ENCODE measurements at places on chromosomes 7 and 10. TPM values are rescaled to one million over a fixed set of nuclear protein-coding genes. Genes with fewer than 3 reads are reported as not detected.
A peak's percentile ranks its signal among the peaks of the same experiment; 100 is the strongest.

GRCh38 chr10:22503315-22504088 lies 158.2 kb downstream of the SPAG6 start:
- no peak overlapping the region for H3K27ac ChIP-seq
- peaks cover 12% of the 10 kb centered on the region for H3K4me1 ChIP-seq
- peaks cover 16% of the 10 kb centered on the region for H3K27me3 ChIP-seq

GRCh38 chr7:135109976-135110375 lies 37.9 kb upstream of the TMEM140 start:
- no peaks in the 10 kb centered on the region for H3K4me1 ChIP-seq

GRCh38 chr7:32275216-32276009 lies 205.2 kb upstream of the PDE1C start:
- no peaks in the 10 kb centered on the region for H3K36me3 ChIP-seq
- H3K4me3 ChIP-seq: no peak overlapping the region
- H3K4me1 ChIP-seq: peaks cover 5% of the 10 kb centered on the region

DNA sequence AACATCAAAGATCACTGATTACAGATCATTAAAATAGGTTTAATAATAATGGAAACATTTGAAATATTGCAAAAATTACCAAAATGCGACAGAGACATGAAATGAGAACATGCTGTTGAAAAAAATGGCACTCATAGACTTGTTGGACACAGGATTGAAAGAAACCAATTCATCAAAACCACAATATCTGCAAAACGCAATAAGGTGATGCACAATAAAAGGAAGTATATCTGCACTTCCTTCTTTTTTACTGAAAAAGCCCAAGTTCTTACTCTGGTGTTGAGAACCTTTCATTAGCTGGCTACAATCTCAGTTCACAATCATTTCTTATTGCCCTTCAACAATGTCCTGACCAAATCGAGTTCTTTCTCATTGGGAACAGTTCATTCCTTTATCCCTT lies 28.7 kb downstream of the TMEM106B start:
- no peaks in the 10 kb centered on the region for H3K27me3 ChIP-seq
- no peak overlapping the region for H3K27ac ChIP-seq
- peaks cover 32% of the 10 kb centered on the region for H3K36me3 ChIP-seq
- no peak overlapping the region for H3K4me3 ChIP-seq
- H3K4me1 ChIP-seq: peaks cover 13% of the 10 kb centered on the region

- H3K27ac ChIP-seq: no peak overlapping the region
- DNase-seq: no peak
- H3K4me3 ChIP-seq: no peak overlapping the region
- no peaks in the 10 kb centered on the region for H3K4me1 ChIP-seq
- no peaks in the 10 kb centered on the region for H3K36me3 ChIP-seq
- no peaks in the 10 kb centered on the region for H3K27me3 ChIP-seq
These were observed 89.1 kb upstream of the TRIM24 start for GRCh38 chr7:138370956-138371355.

TMEM176B gene
- not detected for total RNA-seq

ZP3 gene
- total RNA-seq: 12.2 TPM

PNLIPRP3 gene
- total RNA-seq: not detected

ANXA8 gene
- total RNA-seq: not detected

CTAGE15 gene
- total RNA-seq: 0.36 TPM

DNA sequence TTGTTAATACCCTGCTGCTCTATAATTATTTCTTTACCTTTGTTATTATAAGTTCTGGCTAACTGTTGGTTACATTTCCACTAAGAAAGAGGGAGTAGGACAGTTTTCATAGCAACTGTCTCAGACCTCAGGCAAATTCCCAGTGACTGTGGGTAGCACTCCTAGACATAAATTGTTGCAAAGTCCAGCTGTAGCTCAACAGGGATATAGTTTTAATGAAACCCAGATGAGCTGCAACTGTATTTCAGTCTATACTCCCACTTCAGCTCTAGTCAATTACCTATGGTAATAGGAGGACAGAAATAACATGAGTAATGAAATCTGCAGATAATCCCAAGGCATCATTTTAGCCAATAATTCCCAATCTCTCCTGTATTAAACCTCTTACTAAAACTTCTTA lies 103.0 kb upstream of the SEMA3A start:
- no peaks in the 10 kb centered on the region for H3K4me1 ChIP-seq
- H3K27me3 ChIP-seq: no peaks in the 10 kb centered on the region
- DNase-seq: no peak
- no peaks in the 10 kb centered on the region for H3K36me3 ChIP-seq
- H3K4me3 ChIP-seq: no peak overlapping the region

DNA sequence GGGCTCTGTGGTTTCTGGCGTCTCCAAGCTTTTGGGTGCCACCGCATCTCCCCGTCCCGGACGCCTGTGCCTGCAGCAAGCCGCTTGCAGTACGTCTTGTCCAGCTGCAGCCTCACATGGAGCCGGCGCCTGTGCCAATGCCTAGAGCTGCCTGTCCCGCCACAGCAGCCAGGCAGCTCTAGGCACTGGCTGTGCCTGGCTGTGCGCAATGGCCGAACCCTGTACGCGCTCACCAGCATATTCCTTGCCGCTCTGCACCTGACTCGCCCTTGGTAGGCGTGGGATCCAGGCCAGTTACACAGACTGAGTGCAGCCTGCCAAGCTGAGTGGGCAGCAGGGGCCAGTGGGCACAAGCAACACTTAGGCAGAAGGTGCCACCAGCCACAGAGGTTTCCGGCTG lies 381.2 kb upstream of the SORCS1 start:
- H3K27me3 ChIP-seq: no peaks in the 10 kb centered on the region
- no peak for DNase-seq
- no peaks in the 10 kb centered on the region for H3K36me3 ChIP-seq
- no peak overlapping the region for H3K4me3 ChIP-seq

ADAM12 gene
- 1.3 TPM for total RNA-seq

ZPBP gene
- 0.36 TPM for total RNA-seq

DNA sequence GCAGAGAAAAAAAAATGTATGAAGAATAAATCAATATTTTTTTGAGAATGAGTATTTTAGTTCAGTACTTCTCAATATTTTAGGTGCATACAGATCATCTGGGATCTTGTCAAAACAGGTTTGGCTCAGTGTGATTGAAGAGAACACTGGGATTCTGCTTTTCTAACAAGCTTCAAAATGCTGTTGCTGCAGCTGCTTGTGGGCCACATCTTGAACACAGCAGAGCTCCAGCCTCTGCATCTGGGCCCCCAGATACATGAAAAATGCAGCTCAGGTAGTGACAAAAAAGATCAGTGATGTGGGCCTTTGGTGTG lies 1177.1 kb upstream of the C7orf33 start:
- H3K4me3 ChIP-seq: no peak overlapping the region
- no peaks in the 10 kb centered on the region for H3K36me3 ChIP-seq
- no peak for DNase-seq
- no peaks in the 10 kb centered on the region for H3K4me1 ChIP-seq

GRCh38 chr7:8500286-8500685 lies 66.9 kb downstream of the NXPH1 start:
- no peak overlapping the region for H3K27ac ChIP-seq
- H3K4me3 ChIP-seq: no peak overlapping the region
- H3K27me3 ChIP-seq: no peaks in the 10 kb centered on the region
- H3K36me3 ChIP-seq: no peaks in the 10 kb centered on the region

GRCh38 chr7:7321681-7322080 lies 139.3 kb downstream of the C1GALT1 start:
- DNase-seq: no peak
- H3K27ac ChIP-seq: no peak overlapping the region
- H3K4me1 ChIP-seq: no peaks in the 10 kb centered on the region
- no peak overlapping the region for H3K4me3 ChIP-seq
- H3K27me3 ChIP-seq: no peaks in the 10 kb centered on the region

DNA sequence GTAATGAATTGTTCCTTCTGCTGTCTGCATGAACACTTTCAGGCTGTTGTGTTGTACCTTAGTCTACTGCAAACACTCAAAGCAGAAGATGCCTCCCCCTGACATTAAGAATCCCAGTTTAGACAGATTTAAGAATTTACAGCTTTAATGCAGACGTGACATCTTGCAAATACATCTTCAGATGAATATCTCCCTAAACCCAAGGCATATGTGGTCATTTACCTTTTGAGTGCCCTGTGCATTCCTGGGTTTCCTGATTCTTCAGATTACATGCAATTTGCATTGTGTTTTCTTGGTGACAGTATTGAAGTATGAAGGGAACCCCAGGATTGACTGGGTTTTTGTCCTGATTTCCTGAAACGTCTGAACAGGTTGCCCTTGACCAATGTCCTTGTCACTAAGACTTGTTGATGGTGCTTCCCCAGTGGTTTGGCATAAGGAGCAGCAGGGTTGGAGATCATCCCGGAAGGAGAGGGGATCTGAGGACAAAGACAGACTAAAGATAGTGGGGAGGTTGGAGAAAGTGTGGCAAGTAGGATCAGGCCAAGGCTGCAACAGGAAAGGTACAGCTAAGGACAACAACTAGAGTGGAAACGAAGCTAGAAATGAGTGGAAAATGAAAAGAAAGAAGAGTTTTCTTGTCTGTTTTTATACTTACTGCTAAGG lies 123.8 kb upstream of the RHOBTB1 start:
- H3K36me3 ChIP-seq: no peaks in the 10 kb centered on the region
- no peak for DNase-seq
- no peak overlapping the region for H3K4me3 ChIP-seq

VPS37D gene
- 0.87 TPM for total RNA-seq

FRAT1 gene
- 3.0 TPM for total RNA-seq

GRCh38 chr7:105337529-105337928 lies 51.2 kb downstream of the SRPK2 start:
- H3K4me1 ChIP-seq: peaks cover 13% of the 10 kb centered on the region
- no peaks in the 10 kb centered on the region for H3K27me3 ChIP-seq
- no peak overlapping the region for H3K27ac ChIP-seq

DNA sequence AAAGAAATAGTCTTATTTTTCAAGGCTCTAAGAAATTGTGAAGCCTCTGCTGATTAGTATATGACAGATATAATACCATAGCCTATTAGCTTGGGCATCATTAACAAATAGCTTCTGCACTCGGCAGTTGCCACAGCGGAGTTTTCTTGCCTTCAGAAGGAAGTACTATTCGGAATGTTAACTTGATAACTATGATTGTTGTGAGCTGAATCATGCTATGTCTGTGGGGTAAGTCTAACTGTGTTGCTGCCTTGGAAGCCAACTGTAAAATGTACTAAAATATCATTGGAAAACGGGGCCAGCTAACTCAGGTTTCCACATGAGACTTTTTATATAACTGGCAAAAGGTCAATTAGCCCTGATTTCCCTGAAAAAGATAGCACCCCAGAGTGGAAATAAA lies 93.2 kb downstream of the TWIST1 start:
- H3K27ac ChIP-seq: no peak overlapping the region
- no peaks in the 10 kb centered on the region for H3K36me3 ChIP-seq
- no peaks in the 10 kb centered on the region for H3K27me3 ChIP-seq
- no peak for DNase-seq
- H3K4me3 ChIP-seq: no peak overlapping the region

DNA sequence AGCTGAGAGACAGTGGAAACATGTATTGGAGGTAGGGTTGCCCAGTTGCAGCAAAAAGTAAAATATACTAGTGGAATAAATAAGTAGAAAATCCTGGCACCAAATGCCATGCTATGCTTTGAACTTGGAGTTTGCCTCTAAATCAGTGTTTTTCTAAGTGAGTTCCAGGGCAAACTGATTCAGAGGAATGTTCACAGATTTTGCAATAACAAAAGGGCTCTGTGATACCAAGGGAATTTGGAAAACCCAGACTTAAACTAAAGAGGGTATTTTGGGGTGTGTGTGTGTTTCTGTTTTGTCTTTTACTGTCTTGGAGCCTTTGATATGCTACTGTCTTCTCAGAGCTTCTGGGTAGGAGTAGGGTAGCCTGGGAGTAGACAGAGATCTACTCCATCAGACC lies 39.9 kb downstream of the SLC26A4 start:
- no peak for DNase-seq
- no peak overlapping the region for H3K4me3 ChIP-seq
- peaks cover 9% of the 10 kb centered on the region for H3K4me1 ChIP-seq
- no peaks in the 10 kb centered on the region for H3K36me3 ChIP-seq

DNA sequence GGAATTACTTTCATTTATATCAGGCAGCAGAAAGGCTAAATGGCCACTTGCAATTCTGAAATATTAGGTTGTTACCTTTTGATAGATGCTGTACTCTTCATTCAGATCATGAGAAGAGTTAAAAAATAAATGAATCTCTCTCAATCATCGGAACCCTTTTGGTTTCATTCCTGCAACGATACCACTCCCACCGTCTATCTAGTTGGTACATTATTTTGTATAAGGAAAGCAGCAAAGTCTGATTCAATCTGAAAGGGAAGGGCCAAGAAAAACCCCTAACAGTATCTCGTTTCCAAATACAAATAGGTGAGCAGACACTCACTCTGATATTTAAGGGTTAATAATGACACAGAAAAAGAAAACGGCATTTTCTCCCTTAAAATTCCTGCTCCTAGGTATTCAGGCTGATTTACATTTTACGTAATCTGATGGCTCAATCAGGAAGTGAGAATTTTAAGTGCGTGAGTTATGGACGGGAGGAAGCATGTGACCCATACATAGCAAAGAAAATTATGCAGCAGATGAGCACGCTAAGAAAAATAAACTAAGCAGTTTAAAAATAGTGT lies 209.4 kb upstream of the KLF14 start:
- no peak for DNase-seq
- no peaks in the 10 kb centered on the region for H3K27me3 ChIP-seq
- peak overlapping the region; percentile 73 for H3K4me3 ChIP-seq

DNA sequence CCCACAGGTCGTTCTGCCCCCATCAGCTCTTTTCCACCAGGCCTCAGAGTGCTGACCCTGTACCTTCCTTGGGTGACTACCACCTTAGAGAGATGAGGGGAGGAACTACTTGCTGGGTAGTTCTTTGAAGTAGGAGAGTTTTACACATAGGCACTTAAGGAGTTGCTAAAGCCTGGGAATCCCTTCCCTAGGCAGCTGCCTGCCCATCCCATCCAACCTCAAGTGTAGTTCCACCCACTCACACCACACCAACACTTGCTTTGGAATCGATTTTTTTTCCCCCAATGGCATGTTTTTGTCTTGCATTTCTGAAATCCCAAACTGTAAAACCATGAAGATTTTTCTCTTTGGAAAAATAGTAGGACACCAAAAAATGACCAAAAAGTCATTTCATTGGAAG lies 47.7 kb downstream of the FBXW4 start:
- H3K4me1 ChIP-seq: peaks cover 5% of the 10 kb centered on the region
- H3K36me3 ChIP-seq: peaks cover 13% of the 10 kb centered on the region
- no peaks in the 10 kb centered on the region for H3K27me3 ChIP-seq

DNA sequence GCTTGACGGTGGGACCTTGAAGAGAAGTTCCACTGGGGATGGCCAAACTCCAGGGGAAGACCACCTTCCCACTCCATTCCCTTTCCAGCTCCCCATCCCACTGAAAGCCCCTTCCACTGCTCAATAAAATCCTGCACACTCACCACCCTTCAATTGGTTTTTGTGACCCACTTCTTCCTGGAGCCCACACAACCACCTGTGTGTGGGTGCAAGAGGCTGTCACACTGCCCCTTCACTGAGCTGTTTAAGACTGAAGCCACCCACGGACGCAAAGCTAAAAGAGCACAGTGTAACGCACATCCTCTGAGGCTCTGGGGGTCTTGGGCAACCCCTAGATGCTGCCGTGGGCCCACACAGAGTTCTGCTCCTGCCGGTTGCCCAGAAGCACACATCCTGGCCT lies 12.8 kb upstream of the PITRM1 start:
- peaks cover 14% of the 10 kb centered on the region for H3K4me1 ChIP-seq
- H3K4me3 ChIP-seq: no peak overlapping the region
- peak; percentile 42 for DNase-seq
- H3K27ac ChIP-seq: no peak overlapping the region
- H3K36me3 ChIP-seq: no peaks in the 10 kb centered on the region
- peaks cover 12% of the 10 kb centered on the region for H3K27me3 ChIP-seq

- H3K36me3 ChIP-seq: no peaks in the 10 kb centered on the region
- H3K4me3 ChIP-seq: no peak overlapping the region
- H3K27ac ChIP-seq: no peak overlapping the region
These were observed 13.6 kb upstream of the KCND2 start for GRCh38 chr7:120259386-120259785.
